ENCODE measurements at places on chromosomes 12 and 14.
A peak's percentile ranks its signal among the peaks of the same experiment; 100 is the strongest.

DNA sequence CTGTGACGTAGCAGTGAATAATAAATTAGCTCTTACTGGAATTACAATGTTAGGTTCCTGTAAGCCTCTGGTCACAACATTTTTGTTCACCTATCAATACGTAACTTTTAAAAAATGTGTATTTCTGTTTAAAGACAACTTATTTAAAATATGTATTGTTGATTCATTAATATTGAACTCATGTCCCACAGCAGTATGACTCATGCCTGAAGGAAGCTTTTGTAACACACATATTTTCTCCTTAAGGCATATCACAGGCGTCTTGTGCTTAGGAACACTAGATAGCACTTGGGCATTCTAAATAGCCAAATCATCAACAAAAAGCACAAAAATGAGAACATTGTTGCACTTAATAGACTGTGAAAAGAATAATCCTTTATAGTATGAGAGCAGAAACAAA, 92.5 kb downstream of the GPHN start:
- no peak for DNase-seq

GRCh38 chr12:38689704-38690103, 215.7 kb downstream of the CPNE8 start:
- DNase-seq: peak; percentile 34

GRCh38 chr12:121792607-121793439, 665 bp downstream of the RHOF start:
- DNase-seq: no peak

DNA sequence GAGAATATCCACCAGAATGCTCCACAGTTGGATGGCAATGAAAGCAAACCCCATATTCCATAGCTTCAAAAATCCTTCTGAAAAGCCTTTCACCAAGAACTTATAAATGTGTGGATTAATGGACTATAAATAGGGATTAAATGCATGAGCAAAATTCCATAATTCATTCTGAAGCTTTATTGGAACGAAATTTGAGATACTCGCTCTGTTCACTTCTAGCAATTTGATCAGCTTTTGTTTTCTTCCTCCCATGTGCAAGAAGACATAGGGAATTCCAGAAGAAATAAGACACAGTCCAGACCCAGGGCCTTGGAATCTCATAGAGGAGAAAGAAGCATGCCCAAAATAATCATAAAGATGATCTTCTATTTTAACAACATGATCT, 285.9 kb upstream of the TMPO start:
- no peak for DNase-seq

DNA sequence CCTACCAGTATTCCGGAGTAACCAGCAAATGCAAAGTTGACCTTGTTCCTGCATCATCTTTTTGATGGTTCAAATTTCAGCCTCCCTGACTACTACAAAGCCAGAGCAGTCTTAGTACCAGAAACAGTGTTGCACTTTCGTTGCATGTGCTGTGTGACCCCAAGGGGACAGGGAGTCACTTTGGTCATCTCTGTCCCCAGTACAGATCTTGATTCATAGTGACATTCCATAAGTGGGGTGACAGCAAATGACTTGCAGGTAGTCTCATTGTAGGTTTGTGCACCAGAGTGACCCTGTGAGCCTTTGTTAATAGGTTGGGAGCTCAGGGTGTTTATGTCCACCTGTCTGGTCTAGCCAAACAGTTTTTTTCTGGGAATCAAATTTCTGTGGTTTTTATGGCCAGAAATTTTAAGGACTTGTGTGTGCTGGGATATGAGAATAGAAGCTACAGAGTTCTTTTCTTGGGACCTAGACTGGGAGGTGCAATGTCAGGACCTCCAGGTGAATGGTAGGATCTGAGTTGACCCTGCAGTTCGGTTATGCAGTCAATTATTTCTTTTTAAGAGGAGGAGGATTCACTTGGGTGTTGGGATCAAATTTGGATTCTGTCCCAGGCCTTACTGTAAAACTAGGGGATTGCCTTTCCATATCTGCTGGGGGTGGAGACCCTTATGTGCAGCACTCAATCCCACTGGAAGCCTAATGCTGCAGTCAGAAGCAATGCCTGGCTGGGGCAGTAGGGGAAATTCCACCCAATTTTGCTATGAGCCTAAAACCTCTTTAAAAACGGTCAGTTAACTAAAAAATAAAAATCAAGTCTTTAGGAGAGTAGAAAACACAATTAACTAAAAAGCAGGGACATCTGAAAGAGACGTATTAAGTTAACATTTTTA, 10.1 kb downstream of the EIF5 start:
- DNase-seq: no peak

Data from RWPE1 (cell line).